ENCODE measurements at places on chromosomes 7 and 10.

DNA sequence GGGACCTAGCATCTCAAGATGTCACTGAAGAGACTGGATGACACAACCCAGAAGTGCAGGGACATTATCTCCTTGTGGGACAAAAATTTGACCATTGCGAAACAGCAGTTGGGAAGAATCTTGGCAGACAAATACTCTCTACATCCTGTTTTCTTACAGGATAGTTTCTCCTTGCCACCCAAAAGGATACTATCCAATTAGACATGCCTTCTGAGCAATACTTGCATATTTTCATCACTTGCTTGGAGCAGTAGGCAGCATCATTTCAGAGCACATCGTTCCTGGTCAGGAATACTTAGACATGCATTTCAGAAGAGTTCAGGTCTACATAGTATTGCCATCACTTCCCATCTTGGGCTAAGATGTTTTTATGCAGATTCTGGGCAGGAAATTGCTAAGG is 56.8 kb downstream of the FAS start:
- no peak for DNase-seq

- DNase-seq = no peak
Observed at GRCh38 chr7:15158141-15158810, 255.7 kb upstream of the DGKB start.

- no peak for DNase-seq
Observed at GRCh38 chr10:45044290-45044689, 43.6 kb downstream of the ZNF22 start.

DNA sequence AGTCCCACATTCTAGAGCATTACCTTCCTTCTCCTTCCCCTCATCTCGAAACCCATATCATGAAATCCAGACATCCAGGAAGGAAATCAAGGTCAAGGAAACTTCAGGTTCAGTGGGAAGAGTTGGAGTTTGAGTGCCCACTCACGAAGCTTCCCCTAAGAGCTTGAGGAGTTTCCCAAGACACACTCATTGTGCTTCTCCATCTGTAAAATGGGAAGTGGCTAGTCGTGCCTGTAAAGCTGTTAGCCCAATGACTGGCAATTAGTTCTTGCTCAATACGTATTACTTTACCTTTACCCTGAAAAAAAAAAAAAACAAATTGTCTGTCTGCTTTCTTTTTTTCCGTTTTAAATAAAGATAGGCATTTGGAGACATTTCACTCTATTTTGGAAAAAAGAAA is 42.3 kb downstream of the GPAM start:
- DNase-seq = no peak

GRCh38 chr10:97925308-97925938 is 75.8 kb downstream of the GOLGA7B start:
- DNase-seq = no peak

GRCh38 chr7:133040178-133040577 is 41.7 kb downstream of the CHCHD3 start:
- no peak for DNase-seq

DNA sequence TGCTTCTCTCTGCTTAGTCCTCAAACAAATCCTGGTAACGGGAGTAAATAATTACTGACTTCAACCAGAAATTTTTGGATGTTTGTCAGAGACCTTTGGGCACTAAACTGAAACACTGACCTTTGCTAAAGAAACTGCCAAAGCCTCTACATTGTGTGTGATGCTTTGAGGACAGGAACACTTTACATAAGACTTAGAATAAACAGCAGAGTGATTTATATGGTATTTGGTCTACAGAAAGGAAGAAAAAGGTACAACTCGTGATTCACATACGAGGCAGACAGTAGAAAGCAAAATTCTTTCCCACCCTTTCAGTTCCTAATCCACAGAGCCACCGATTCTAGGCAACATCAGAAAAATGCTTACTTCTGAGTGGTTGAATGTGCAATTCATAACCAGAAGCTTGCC is 59.8 kb downstream of the SLC16A12 start:
- DNase-seq = no peak

DNA sequence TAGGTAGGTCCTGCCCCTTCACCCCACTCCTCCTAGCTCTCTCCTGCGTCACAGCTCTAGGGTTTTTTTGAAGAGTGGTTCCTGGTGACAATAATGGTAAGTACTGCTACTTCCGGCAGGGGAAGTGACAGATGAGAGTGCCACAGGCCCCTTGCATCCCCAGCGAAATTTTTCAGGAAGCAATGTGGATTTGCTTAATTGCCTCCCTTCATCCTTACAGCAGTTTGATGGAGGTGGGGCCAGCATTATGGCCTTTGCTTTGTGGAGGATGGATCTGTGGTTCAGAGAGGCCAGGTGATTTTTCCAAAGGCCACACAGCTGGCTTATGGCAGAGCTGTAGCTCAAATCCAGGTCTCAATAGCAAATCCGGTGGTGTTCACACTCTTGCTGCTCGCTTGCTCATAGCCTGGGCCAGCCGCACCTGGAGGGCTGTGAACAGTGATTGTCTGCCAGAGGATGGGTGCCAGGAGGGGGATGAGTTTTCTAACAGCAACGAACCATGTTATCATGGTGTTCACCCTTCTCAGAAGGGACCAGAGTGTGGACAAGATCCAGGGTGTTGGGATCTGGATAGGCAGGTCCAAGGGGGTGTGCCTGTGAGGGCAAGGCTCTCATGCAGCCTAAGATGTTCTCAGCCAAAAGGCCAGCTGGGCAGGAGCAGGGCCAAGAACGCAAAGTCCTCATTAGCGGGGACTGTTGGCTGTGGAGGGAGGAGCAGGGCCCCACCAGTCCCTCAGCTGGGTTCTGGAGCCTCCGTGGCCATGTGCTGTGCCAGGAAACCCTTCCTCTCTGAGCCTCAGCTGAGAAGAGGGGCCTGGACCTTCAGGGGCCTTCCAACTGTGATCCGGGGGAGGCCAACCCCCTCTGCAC is 89.0 kb downstream of the EMX2 start:
- no peak for DNase-seq

- no peak for DNase-seq
Observed at GRCh38 chr10:60042914-60043313, 136.6 kb upstream of the CCDC6 start.

GRCh38 chr10:28595613-28596012 is 62.7 kb downstream of the WAC start:
- no peak for DNase-seq

DNA sequence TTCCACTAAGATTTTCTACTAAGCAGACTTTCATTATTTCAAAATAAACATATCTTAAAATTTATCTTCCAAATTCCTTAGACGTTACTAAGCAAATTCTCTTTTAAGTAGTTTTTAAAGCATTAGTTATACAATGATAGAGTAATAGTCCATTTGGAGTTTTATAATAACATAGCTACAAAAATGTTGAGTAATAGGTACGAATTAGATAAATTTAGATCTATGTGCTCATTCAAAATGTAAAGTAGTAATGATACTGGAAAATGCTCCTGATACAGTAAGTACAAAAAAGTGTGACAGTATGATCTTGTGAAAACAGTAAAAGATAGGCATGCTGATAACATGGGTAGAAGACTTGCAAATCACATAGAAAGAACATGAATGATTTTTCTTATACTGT is 4.5 kb downstream of the DMTF1 start:
- no peak for DNase-seq

DNA sequence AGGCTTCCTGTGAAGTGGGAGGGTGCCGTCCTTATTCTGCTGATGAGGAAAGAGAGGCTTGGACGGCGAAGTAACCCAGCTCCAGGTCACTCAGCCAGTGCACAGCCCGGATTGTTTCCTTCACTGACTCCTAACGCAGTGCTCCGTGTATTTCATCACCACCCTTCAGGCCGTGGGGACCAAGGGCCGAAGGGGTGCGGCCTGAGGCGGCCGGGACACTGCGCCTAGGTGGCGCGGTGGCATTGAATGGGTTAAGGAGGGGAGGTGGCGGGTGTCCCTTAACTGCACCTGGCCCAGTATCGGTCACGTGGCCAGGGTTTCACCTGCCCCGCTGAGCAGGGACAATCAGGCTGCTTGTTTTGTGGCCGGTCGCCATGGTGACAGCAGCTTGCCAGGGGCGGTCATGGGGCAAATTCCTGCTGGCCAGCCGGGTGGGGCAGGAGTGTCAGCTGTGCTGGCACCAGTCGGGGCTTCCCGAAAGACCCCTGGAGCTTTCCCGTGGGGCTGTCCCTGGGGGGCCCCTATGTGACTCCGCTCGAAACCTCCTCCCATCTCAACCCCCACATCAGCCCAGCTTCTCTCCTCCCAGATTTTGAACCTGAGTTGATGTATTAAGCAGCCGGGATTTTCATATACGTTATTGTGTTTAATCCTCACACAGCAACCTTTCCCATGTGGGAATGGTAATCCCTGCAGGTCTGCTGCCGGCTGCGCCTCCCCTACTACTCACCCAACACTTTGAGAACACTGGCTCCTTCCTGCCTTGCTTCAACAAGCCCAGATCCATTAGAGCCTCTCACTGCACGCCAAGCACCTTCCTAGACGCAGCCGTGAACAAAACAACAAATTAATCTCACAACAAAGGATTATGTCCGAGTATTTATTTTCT is 4.4 kb upstream of the ABHD11 start:
- DNase-seq = no peak

DNA sequence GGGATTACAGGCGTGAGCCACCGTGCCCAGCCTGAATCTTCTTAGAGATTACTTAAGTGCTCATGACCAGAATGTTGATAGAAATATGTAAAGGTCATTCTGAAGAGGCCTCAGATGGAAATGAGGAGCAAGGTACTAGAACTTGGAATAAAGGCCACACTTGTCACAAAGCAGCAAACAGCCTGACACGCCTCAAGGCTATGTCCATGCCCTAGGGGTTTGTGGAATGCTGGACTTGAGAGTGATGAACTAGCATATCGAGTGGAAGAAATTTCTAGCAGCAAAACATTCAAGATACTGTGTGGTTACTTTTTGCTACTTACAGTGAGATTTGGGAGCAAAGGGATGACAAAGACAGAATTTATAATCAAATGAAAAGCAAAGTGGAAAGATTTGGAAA is 39.0 kb downstream of the ZNF438 start:
- DNase-seq = no peak

DNA sequence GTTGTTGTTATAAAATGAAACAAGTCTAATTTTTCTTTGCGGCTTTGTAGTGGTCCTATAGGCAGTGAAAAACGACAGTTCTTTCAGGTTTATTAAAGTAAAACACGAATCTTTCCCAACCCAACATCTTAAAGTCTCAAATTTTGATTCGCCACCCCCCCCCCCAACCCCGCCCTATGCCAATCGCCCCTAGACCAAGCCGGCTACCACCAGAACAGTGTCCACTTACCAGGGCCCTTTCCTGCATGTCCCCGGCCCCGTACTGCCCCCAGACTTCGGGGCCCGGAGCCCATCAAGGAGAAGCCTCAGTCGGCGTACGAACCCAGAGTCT is 335 bp upstream of the CHCHD1 start:
- no peak for DNase-seq

GRCh38 chr7:81075150-81075549 is 156.3 kb upstream of the SEMA3C start:
- no peak for DNase-seq

- no peak for DNase-seq
Observed at GRCh38 chr10:20596911-20597310, 300.2 kb downstream of the NEBL start.

- DNase-seq = no peak
Observed at GRCh38 chr7:155208681-155209477, 88.8 kb upstream of the INSIG1 start.

DNA sequence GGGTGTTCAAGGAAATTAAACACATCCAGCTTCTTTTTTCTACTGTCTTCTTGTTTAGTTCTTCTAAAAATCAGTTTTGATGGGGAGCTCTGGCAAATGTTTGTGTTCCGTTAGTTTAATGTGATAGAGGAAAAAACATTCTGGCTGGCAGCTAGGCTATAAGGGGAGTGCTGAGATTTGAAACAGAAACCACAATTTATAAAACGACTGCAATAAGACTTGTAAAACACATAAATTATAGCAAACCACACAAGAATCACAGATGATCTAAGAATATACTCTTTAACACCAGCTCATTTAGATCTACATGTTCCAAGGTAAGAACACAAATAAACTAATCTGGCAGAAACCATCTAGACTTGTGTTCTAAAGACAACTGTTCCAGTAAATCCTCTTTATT is 425.5 kb downstream of the CNTNAP2 start:
- no peak for DNase-seq

DNA sequence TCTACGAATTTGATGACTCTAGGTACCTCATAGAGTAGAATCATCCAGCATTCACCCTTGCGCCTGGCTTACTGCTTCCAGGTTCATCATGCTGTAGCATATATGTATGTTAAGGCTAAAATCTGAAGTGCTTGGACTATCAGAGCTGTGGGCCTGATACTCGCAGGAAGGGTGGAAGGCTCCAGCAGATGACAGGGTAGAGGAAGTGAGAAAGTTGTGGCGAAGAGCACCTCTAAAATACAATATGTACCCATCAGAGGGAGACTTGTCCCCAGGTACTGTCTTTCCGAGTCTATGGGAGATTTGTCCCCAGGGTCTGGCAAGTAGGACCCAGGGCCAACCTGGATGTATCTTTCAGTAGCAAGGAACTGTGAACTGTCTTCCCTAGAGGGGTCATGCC is 48.1 kb upstream of the PLEKHA1 start:
- no peak for DNase-seq

DNA sequence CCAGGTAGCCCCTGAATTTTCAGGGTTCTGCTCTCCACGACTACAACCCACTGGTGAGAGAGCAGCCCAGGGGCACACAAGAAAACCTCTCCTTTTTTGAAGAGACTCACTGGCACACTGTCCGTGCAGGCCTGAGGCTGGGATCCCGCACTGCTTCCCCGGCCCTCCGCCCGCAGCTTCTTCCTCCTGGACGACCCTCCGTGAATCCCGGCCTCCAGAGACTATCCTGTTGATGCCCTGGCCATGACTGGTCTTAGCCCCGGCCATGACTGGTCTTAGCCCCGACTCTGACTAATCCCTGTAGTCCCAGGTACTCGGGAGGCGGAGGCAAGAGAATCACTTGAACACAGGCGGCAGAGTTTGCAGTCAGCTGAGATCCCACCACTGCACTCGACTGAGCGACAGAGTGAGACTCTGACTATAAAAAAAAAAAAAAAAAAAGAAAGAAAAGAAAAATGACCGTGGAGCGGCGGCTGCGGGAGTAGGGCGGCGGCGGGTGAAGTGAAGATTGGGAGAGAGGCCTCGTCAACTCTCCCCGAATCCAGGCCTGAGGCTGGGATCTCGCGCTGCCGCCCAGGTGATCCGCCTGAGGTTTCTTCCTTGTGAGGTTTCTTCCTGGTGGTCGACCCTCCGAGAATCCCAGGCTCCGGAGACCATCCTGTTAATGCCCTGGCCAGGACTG is 196.4 kb downstream of the ZNF716 start:
- no peak for DNase-seq

DNA sequence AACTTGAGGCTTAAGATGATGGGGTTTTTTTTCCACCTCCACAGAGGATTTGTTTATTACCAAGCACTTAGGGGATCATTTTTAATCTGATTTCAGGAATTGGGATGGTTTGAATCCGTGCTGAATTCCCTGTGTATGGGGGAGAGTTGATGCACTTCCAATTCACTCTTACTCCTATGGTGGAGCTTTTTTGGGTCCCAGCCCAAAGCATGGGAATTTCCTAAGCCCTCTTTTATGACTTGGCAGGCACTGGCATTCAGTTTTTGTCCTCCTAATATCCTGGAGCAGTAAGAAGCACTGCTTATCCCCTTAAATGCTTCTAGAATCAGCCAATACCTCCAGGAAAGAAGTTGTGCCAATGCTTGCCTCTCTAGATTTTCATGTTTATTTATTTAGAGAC is 78.7 kb downstream of the HYCC1 start:
- DNase-seq = no peak

- DNase-seq = no peak
Observed at GRCh38 chr7:43362652-43363034, 220.3 kb upstream of the STK17A start.
